ENCODE measurements at places on chromosomes 16 and 17. TPM values are rescaled to one million over a fixed set of nuclear protein-coding genes. Genes with fewer than 3 reads are reported as not detected.

DNA sequence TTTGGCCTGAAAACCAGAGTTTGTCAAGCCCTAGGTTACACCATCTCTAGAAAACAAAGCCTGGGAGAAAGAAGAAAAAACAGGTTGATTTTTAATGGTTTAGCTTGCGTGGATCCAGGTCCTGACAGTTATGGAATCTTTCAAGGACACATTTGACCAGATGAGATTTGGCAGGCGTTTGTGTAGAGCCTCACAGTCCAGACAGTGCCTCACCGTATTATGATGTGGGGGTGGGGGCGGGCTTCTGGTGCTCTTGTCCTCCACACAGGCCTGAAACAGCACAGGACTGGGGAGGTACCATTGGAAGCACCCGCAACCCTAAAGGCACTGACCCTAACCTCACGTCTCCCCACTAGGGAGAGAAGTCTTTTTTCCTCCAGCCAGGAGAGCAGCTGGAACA, 19.6 kb downstream of the MVP start:
- no peak for DNase-seq

- no peak for DNase-seq
Measured at GRCh38 chr17:65477600-65477999, 83.8 kb downstream of the AXIN2 start.

GRCh38 chr17:80008383-80008840, 27.3 kb downstream of the TBC1D16 start:
- DNase-seq: peak; percentile 68

GRCh38 chr16:726438-727290, at the start of the genes CCDC78 and HAGHL:
CCDC78 (minus strand) TSS chr16:726443; CDS start chr16:726367, 76 bp downstream.
HAGHL (plus strand) TSS chr16:727106; CDS start chr16:727510, 404 bp downstream.
- DNase-seq: peak; percentile 67

DNA sequence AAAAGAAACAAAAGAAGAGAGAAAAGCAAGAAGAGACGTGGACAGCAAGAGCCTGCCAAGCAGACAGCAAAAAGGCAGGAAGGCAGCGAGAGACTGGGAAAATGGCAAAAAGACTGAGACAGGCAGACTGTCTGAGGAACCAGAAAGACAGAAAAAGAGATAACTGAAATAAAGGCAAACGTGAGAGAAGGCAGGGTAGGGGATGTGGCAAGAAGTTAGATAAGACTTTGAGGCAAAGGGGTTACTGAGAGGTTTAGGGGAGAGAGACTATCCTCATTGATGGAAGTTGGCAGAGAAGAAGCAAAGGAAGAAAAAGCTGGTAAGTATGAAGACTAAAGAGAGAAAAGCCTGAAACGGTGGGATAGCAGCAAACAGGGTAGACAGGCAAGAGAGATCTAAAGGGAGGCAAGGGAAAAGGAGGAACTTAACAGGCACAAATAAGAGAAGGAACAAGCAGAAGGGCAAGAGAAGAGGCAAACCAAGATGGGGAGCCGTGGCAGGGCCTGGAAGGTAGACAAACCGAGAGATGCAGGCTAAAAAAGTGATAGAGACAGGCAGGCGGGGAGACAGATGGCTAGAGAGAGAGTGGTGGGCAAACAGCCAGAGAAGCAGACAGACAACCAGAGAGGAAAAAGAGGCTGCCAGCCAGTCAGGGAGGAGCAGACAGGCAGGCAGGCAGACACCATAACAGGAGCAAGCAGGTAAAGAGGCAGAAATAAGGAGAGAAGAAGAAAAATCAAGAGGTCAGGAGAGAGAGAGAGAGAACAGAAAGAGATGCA, 7.1 kb upstream of the CHD3 start:
- no peak for DNase-seq

DNA sequence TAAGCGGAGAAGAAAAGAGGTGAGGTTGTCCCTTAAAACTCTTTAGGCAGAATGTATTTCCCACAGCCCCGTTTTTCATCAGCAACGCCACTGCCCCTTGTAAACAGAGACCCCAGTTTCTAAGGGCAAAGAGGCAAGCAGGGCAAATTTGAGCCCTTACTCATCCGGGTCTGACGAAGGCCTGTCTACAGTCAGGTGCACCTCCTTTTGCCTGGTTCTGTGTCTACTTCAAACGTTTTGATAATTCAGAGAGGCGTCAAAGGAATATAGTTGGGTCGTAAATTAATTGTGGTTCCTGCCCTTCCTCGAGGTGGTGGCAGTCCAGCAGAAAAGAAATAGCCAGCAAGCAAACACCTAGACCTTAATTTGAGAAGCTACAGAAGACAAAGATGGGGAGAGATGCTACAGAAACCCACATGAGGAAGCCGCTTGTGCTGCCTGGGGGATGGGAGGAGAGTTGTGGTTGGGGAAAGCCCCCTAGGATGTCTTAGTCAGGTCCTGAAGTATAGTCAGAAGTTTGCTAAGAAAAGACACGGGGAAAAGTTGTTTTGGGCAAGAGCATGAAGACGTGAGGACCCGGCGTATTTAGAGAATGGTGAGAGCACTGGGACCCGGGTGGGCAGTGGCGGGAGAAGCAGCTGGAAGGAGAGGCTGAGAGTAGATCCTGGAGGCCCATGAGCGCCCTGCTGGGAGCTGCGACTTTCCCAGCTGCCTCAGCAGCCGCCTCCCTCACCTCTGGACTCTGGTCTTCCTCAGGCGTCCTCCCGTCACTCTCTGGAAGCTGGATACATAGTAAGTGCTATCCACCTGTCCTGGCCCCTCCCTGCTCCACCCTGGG, 2.4 kb downstream of the FBRS start:
- peak; percentile 82 for DNase-seq

- no peak for DNase-seq
Measured at GRCh38 chr17:72658675-72659074, 433.8 kb downstream of the SLC39A11 start.

- no peak for DNase-seq
Measured at GRCh38 chr17:5527601-5528250, 41.4 kb downstream of the MIS12 start.

- no peak for DNase-seq
Measured at GRCh38 chr16:19883296-19883965, 1.2 kb downstream of the GPRC5B start.

DNA sequence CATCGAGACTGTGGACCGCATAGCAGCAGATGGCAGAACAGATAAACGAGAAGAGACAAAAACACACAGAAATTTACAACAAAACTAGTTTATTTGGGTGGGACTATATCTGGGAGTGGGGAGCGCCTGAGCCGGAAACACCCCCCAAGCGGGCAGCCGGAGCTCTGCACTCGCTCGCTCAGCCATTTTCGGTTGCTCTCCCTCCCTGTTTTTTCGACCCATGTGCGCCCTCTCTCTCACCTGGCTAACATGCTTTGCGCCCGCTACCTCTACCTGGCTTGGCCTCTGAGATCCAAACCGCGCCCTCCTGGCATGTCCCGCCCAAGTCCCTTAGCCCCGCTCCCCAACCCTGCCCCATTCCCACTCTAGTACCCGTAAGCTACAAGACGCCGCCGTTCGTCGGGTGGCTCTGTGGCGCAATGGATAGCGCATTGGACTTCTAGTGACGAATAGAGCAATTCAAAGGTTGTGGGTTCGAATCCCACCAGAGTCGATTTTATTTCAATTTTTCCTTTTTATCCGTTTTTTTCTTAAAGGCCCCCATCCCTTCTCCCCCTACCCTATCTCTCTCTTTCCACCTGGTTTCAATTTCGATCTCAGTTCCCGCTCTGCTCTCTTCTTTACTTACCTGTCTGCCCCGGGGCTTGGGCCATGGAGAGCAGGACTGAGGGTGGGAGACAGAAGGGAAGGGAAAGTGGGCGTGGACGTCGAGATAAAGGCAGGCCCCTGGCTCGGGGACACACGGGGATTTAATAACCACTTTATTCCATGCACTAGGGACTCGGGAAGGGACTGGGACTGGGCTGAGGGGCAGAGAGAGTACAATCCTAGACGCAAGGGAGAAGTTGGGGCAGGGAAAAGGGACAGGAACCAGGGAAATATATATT, 2.4 kb upstream of the ALOXE3 start:
- DNase-seq: peak; percentile 55

DNA sequence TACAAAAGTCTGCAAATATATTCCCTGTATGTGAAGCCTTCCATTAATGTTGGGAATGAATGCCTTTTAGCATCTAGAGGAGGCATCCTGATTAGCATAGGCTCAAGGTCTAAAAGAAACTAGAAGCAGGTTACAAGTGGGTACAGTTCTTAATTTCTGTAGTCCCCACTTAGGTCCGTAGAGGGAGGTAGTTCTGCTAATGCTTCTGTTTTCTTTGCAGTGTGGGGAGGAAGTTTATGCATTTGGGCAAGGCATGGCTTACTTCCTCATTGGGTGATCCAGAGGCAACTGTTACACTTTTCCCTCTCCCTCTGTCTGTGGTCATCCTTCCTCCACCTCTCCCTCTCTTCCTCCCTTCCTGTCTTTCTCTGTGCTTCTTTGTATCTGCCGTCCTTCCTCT, 108.4 kb upstream of the ZKSCAN2 start:
- no peak for DNase-seq

DNA sequence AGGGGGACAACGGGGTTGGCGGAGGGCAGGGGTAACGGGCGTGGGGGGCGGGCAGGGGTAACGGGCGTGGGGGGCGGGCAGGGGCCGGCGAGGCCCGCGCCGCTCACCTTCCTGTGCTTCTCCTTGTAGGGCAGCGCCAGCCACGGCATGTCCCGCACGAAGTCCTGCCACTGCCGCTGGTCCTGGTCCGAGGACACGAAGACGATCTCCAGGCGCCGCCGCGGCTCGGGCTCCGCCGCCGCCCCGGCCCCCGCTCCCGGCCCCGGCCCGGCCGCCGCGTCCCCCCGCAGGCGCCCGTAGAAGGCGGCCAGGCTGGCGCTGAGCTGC, 401 bp downstream of the NXN start:
- DNase-seq: no peak

DNA sequence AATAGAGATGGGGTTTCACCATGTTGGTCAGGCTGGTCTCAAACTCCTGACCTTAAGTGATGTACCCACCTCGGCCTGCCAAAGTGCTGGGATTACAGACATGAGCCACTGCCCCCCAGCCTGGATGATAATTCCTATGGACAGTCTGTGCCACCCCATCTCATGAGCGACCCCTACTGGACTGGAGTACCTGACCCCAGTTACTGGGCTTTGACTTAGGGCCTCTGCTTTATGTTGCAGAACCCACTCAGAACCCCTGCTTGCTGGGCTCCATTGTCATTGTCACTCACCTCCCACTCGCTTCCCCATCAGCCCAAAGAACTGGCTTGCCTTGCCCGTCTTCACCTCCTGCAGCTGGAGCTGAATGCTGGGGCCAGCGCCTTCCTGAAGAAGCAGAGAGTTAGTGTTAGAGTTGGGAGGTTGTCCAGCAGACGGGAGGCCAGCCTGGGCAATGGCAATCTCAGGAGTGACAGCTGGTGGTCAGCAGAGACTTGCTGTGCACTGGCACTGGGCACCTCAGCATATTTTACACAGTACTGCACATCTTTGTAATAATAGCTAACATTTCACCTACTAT, 4.0 kb downstream of the TAC4 start:
- DNase-seq: no peak

GRCh38 chr17:40516581-40517285, 15.3 kb upstream of the TNS4 start:
- DNase-seq: peak; percentile 68

DNA sequence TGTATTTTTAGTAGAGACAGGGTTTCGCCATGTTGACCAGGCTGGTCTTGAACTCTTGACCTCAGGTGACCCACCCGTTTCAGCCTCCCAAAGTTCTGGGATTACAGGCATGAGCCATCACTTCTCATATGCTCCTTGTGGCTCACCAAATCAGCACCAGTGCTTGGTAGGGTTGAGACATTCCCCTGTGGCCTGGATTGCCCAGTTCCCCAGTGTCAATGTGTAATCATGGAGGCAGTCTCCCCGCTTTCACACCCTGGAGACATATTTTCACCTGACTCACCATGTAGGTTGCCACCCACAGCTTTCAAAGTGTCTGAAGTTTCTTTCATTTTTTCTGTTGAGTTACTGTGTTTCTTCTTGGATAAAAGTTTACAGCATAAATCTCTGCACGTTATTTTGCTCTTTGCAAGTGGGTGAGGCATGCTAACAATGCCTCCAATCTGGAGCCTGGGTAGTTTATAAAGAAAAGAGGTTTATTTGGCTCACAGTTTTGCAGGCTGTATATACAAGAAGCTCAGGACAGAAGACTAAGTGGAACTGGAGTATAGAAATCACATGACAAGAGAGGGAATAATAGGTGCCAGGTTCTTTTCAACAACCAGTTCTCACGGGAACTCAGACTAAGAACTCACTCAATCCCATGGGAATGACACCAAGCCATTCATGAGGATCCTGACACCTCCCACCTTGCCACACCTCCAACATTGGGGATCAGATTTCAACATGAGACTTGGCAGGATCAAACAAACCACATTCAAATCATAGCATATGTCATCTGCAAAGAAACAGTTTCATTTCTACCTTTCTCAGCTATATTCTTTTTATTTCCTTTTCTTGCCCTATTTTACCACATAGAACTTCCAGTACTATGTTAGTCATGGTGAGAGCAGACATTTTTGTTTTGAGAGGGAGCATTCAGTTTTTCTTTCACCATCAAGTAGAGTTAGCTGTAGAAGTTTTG, 113.2 kb downstream of the PHKB start:
- DNase-seq: no peak

GRCh38 chr17:4559139-4559791, 1.1 kb downstream of the GGT6 start:
- no peak for DNase-seq

GRCh38 chr17:38912221-38912813, 13.1 kb upstream of the LASP1NB start:
- DNase-seq: no peak

- DNase-seq: no peak
Measured at GRCh38 chr16:84052071-84052622, 9.6 kb upstream of the SLC38A8 start.

Gene HOXB4
- 2.3 TPM for total RNA-seq

Gene DDX19B
- 37.9 TPM for total RNA-seq

Gene KRT12
- not detected for total RNA-seq

Gene KRT28
- total RNA-seq: not detected

Gene PPL
- not detected for total RNA-seq

Gene KRT13
- total RNA-seq: not detected

Gene FBXO39
- total RNA-seq: not detected

Gene SLC13A2
- total RNA-seq: not detected

Gene KAT7
- total RNA-seq: 120 TPM

Gene MIEF2
- 17.4 TPM for total RNA-seq

Gene TBX21
- 1.6 TPM for total RNA-seq

Gene LYRM9
- total RNA-seq: 21.3 TPM

Gene CNTD1
- not detected for total RNA-seq

All from naive thymus-derived CD8-positive, alpha-beta T cell (primary cell).